Activated T-cell treated with anti-CD3 and anti-CD28 coated beads for 1 hour (primary cell): ENCODE measurements at places on chromosomes 7 and 10.

DNA sequence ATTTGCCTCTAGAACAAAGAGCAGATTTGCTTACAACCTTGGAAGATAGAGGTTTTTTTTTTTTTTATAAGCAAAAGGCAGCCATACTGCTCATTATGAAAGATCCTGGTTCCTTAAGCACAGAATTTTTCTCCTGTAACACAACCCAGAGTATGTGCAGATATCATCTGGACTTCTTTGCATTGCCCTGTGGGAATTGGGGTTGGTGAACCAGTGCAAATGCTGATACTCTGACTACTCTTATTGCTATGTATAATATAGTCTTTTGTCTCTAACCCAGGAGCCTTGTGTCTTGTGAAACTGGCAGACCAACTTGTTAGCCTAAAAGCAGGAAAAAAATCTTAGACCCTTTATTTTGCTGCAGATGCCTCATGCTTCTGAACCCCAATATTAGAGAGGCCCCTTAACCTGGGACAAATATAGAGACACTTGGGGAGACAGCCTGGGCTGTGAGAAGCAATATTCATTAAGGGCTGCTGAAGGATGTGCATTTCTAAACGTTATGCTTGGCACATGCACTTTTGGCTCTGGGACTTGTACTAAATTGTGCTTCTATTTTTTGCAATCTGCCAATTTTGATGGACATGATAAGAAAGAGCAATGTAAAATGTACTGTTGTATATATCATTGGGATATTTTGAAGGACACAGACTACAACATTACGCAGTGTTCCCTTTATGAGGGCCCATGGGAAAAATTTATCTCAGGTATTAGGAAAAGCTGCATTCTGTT, 78.9 kb downstream of the ANLN start:
- no peak for DNase-seq

GRCh38 chr7:18469316-18469715, 26.2 kb upstream of the HDAC9 start:
- no peak for DNase-seq

GRCh38 chr7:92815412-92815811, 21.0 kb downstream of the CDK6 start:
- no peak for DNase-seq

DNA sequence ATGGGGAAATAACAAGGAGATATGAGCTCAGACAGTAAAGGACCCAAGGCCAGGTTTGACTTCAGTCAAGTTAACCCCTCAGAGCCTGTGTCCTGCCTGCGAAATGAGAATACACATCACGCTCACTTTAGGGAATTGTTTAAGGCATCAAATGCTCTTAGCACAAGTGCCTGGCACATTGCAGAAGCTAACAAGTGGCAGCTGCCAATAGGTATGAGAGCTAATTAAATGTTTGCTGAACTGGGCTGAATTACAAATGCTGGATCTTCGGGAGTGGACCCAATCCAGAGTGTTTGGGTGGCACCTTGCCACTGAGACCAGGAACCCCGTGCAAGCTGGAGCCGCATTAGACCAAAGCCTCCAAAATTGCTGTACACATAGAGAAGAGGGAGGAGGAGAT, 136.8 kb downstream of the C10orf90 start:
- DNase-seq = no peak

GRCh38 chr7:412313-412710, 107.3 kb downstream of the PDGFA start:
- no peak for DNase-seq

GRCh38 chr10:48627984-48628609, 23.2 kb upstream of the ARHGAP22 start:
- DNase-seq = no peak

- DNase-seq = no peak
Measured at GRCh38 chr10:125206623-125207022, 46.3 kb upstream of the CTBP2 start.

DNA sequence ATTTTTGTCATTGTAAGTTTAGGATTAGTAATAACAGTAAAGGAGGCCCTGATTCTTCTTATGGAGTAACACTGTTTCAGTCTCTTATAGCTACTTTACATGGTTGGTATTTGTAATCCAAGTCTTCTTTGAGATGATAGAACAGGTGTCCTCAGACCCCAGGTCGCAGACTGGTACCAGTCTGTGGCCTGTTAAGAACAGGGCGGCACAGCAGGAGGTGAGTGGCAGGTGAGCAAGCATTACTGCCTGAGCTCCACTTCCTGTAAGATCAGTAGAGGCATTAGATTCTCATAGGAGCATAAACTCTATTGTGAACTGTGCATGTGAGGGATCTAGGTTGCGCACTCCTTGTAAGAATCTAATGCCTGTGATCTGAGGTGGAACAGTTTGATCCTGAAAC, 77.3 kb downstream of the STK31 start:
- DNase-seq = no peak

DNA sequence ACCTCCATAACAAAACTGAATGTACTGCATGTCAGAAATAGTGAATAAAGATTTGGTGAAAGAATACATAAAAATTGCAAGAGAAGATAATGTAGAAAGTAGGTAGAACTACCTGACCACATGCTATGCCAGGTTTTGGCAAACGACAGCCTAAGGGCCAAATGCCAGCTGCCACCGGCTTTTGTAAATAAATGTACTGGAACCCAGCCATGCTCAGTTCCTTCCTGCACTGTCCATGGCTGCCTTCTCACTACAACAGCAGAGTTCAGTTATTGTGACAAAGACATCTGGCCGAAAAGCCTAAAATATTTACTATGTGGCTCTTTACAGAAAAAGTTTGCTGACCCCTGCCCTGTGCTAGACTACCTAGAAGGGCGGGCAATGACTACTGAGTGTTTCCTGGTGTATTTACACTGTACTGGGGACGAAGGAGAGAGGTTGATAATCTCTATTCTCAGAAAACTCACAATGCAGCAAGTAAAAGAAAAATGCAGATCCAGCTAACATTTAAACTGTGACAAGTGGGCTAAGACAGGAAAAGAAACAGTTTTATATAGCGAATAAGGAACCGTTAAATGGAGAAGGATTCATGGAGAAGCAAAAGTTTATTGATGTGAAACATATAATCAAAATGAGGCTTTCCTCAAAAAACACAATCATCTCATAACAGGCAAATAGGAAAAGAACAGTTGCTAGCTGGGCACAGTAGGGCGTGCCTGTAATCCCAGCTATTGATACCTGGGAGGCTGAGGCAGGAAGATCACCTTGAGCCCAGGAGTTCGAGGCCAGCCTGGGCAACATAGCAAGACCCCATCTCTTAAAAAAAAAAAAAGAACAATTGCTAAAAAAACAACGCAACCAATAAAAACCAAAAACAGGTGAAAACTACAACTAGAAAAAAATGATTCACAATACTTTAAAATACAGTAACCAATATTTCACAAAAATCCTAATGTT, 13.7 kb downstream of the KIN start:
- DNase-seq = no peak

- DNase-seq = no peak
Measured at GRCh38 chr7:98315318-98315993, 34.0 kb downstream of the BRI3 start.

DNA sequence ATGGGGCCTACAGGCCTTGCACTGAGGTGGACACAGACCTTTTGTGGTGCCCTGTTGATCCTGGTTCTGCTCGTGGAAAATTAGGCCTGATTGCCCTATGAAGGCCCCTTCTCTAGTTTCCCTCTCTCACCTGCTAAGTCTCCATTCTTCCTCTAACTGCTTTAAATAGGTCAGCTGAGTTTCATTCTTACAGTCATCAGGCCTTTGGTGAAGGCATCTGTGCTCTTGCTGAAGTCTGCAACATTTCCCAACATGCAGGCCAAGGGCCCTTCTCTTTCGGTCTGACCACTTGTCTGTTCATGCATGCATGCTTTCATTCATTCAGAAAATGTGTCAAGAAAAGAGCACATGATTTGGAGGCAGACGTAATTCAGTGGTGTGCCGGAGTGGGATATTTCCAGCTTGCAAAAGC, 244.0 kb downstream of the BUB3 start:
- no peak for DNase-seq

DNA sequence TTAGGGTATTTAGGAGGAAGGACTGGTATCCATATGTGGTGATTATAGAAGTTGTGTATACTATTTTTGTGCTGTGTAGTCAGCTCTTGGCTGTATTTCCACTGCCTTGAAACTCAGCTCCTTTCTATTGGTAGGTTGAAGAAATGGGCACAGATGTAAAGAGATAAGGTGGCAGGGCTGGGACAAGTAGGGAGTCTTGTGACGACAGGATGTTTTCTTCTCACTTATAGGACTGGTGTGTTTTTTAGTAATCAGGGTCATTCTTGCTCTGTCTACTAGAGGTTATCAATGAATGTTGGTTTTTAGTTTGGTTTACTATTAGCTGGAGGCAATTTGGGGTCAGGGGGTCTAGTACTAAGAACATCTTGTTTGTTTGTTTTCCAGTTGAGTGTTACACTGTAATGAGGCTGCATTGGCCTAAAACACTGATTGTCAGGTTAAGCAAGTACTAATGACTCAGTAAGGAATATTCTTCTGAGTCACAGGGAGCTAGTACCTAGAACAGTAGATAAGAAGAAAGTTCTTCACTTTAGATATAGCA, 11.8 kb downstream of the UBN2 start:
- DNase-seq = no peak

DNA sequence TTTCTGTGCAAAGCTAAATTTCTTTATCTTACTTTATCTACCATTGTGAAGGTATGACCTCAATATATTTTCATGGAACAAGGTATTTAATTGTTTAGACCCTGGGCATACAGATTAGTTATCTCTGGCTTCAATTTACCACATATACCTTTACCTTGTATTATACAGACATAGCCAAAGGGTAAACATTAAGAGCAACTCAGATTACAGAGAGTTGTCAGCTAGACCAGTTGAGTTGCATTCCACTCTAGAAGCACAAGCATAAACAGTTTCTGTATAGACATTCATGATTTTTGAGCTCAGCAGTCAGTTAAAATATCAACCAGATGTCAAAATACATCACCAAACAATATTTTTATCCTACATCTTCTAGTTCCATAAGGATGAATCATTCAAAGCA, 857.3 kb upstream of the ZWINT start:
- no peak for DNase-seq

- no peak for DNase-seq
Measured at GRCh38 chr7:116733924-116734580, 62.1 kb downstream of the MET start.

DNA sequence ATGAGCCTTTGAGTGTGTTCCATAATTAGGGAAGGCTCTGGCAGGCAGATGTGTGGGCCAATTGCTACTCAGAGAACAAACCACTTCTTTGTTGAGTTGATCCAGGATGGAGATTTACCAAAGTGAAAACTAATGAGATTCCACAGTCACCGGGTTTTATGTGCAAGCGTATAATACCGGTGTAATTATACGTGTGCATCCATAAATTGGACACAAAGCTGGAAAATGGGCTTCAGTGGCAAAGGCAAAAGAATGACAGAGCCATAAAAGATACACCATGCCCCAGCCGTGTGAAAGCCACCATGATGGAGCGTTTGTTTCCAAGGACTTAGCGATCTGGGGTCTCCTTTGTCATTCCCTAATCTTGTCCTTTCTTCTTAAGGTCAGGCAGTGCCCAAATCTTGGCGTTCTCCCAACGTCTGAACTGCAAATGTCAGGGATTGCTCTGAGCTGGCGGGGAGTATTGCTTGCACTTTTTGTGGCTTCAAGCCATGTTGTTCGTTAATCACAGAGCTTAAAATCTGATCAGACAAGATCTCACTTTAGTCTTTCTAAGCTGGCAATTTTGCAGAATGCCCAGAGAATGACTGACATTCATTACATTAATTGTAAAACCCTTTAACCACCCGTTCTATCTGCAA, 70.1 kb downstream of the NPTX2 start:
- no peak for DNase-seq

DNA sequence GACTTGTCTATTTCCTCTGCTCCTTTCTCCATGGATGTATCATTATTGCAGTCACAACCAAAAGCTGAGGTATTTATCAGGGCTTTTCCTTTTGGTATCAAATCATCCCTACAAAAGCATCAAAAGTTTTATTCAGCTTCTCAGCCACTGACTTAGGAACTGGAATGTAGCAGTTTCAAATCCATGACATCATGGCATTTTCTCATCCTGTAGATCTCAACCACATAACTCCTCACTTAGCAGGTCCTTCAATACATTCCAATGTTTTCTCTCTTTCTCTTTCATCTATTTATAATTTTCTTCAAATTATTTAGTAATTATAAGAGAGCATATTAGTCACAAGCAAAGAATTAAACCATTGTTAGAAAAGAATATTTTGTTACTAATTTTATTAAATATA, 537.4 kb upstream of the SORCS1 start:
- DNase-seq = no peak

GRCh38 chr7:151211155-151211772, 976 bp upstream of the H2BK1 start:
- no peak for DNase-seq

DNA sequence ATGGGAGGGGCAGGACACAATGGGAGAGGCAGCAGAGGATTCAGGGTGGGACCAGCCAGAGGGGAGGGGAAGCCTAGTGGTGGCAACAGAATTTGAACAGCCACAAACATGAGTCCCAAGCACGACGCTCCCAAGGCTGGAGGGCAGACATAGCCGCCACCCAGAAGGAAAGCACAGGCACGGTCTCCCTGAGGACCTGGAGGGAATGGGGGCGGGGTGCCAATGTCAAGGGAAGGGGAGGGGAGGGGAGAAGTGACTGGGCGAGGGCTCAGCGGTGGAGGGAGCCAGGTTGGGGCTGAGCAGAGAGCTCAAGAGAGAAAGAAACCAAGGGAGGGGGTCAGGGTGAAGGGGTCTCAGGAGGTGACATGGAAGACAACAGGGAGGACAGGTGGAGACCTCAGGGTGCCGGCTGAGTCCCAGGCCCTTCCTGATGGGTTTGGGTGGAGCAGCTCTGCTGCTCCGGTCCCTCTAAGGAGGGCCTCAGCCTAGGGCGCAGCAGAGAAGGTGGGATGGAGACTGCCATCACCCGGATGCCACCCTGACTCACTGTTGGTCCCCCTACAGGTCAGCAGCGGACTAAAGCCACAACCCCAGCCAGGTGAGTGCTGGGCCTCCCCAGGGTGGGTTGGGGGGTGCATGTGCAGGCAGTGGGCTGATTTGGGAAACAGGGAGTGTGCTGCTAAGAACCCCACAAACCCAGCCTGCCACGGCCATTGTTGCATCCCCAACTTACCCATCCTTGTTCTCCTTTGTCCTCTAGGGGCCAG, 24.2 kb downstream of the PILRA start:
- no peak for DNase-seq

DNA sequence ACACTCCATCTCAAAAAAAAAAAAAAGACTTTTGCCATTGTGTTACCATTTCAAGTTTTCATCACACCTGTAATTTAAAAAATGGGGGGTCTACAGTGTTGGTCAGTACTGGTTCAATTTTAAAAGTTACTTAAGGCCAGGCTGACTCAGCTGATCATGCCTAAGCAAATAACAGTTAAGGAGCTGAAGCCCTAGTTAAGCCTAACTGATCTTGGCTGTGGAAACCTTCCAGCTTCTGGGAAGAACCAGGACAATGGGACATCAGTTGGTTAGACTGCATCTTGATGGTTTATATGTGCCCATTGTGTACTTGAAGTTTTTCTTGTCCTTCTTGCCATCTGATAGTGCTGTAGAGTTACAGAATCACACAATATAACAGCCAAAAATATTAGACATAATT, 26.7 kb downstream of the VCL start:
- DNase-seq = no peak

GRCh38 chr10:56142092-56142728, 218.8 kb downstream of the ZWINT start:
- DNase-seq = no peak
